ENCODE measurements at places on chromosomes 2 and 18.

DNA sequence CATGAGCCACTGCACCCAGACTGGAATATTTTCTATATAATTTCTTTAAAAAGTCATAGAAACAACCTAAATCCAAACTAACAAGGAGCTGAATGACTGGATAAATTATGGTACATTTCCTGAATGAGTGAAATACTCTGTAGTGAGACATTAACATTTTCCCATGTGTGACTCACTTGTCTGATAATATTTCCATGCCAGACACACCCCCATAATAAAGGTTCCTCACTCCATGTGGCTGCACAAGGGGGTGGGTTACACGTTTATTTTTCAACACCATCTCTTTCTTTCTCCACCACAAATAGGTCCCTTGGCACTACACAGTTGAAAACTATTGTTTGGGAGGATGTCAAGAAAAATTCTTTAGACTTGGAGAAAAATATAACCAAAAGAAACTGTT, 266.3 kb upstream of the LYPD1 start:
- DNase-seq, result no peak

GRCh38 chr18:23970161-23971096, 44.1 kb upstream of the TTC39C start:
- peak; percentile 77 for DNase-seq

DNA sequence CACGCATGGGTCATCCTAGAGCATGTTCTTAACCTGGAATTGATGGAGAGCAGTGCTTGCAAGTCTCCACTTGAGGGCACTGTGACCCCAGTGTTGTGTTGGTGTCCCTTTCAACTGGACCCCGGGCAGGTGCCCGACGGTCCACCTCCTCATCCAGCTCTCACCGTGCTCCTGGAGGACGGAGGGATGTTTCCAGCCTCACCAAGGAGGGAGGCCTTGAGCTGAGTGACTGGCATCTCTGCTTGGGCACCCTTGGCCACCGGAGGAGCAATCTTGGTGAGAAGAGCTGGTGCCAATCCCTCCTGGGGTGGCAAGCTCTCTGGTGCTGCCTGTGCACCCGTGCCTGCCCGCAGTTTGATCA, 45.4 kb upstream of the ASB18 start:
- no peak for DNase-seq

DNA sequence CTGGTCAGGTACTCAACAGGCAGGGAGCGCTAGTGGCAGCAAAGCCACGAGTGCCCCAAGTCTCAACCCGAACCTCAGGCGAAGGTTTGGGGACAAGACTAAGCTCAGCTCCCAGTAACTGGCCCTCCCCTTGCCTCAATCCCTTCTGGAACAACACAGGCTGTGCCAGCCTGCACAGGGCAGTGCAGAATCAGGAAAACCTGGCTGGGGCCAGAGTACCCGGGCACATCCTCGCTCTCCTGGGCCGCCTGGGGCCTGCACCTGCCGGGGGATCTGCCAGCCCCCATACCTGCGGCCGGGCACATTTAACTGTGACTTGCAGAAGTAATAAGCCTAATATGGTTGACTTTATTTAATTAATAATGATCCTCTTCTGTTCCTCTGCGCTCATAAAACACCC, 60.6 kb downstream of the GBX2 start:
- DNase-seq, result no peak

DNA sequence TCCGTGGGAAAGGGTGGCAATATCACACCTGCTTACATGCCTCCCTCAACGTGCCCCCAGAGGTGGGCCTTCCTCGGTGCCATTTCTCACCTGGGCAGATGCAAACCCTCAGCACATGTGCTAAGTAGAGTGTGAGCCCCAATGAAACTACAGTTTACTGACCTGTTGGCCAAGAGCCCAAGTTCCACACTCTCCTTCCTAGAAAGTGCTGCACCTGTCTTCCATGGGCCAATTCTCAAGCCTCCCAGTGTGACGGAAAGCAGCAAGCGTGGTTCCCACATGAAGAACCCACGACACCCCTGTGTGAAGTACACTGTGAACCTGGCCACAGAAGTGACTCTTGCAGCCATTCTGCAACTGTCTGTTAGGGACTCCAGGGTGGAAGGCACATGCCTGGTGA, 73.7 kb downstream of the UXS1 start:
- no peak for DNase-seq
